ENCODE measurements at places on chromosomes 2 and 18.

- no peak for DNase-seq
Observed at GRCh38 chr2:105607920-105608504, 136.7 kb upstream of the NCK2 start.

- DNase-seq: no peak
Observed at GRCh38 chr2:158317642-158318041, 138.9 kb downstream of the CCDC148 start.

GRCh38 chr2:60882971-60883753 is 1.8 kb downstream of the REL start:
- DNase-seq: no peak

- no peak for DNase-seq
Observed at GRCh38 chr2:7497178-7497577, 580.0 kb downstream of the RNF144A start.

DNA sequence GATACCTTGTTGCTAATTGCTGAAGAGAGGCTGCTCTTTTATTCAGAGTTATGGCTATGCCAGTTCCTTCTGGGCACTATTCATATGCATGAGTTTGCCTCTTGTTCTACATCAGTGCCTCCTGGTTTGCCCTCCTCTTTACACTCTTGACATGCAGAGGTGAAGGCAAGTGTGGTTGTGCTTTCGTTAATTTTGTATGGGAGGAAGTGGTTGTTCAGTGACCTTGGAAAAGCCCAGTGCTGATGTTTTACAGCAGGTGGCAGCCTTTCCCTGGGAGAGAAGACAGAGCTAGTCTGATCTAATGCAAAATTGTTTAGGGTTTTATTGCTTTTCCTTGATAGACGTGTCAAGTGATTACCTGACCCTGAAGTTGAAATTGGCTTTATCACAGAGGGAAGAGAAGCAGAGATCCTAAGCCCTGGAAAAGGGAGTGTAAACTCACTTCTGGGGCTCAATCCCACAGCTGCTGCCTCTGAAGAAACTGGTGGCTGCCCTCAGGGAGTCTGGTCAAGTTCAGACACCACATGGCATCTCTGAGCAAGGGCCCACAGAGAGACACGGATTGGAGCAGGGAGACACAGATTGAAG is 30.5 kb upstream of the VPS54 start:
- peak; percentile 74 for DNase-seq

- no peak for DNase-seq
Observed at GRCh38 chr2:208234786-208235185, 20.1 kb downstream of the IDH1 start.

DNA sequence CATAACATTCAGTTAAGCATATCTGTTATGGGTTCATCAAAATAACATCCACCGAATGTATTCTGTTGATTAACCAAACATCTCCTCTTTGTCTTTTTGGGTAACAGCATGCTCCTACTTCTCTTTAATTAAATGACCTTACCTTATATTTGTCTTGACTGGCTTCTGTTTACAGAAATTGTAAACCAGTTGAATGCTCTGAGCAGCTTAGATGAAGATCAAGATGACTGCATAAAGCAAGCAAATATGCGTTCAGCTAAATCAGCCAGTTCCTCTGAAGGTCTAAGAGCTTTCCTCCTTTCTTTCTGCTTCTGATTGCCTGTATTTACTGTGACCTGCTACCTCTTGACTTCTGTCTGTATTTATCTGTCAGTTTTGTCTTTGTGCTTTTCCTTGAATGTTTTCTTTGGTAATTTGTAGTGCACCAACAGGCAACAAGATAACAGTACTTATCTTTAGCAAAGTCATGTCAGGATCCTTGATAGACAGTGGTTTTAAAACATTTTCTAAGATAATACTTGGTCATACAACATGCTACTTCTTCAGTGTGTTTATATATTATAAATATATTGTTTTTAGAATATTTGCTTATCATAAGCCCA is 152.8 kb downstream of the EHBP1 start:
- no peak for DNase-seq

GRCh38 chr2:13018490-13018889 is 301.8 kb downstream of the TRIB2 start:
- DNase-seq: no peak

- DNase-seq: no peak
Observed at GRCh38 chr2:108587621-108588020, 53.4 kb downstream of the LIMS1 start.

- DNase-seq: no peak
Observed at GRCh38 chr2:69483696-69484095, 46.5 kb upstream of the NFU1 start.

DNA sequence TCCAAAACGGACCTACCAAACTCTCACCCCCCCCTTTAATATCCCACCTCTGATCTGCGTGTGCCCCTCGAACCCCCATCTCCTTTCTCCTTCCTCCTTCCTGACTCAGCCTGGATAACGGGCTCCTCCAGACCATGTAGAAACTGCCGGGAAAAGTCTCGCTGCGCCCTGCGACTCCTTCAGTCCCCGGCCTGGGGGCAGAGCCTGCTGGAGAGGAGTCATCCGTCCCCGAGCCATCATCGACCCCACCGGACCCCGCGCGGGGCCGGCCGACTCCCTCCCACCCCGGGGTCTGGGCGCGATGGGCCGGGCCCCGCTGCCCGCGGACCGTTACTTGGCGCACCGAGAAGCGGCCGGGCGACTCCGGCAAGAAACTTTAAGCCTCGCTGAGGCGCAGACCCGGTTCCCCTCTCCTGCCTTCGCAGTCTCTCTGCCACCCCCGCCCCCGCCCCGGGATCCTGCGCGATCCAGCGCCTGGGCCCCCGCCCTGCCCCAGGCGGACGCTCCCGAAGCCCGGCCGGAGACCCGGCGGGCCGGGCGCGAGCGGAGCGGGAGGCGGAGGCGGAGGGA is 3.4 kb downstream of the ZEB2 start:
- no peak for DNase-seq

GRCh38 chr2:181995289-181995688 is 9.6 kb downstream of the PPP1R1C start:
- DNase-seq: no peak

DNA sequence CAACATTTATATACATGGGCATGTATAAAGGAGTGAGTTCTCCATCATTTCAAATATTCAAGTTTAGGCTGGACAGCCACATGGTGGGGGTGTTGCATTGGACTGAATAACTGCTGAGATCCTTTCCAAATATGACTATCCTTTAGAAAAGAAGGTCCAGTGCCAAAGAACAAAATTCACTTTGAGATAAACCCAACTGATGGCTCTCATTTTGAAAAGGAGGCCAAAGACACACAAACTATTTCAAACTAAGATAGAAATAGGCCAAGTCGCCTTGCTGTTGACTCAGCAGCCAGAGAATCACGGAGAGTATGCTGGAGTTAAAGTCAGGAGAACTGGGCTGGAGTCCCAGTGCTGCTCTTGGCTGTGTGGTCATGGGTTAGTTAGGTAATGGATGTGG is 204.5 kb upstream of the LRATD1 start:
- no peak for DNase-seq

- no peak for DNase-seq
Observed at GRCh38 chr2:160431441-160431840, 62.2 kb downstream of the RBMS1 start.

- no peak for DNase-seq
Observed at GRCh38 chr2:75342504-75343175, 143.3 kb upstream of the TACR1 start.

GRCh38 chr18:31241900-31242409 is 76.0 kb upstream of the DSG1 start:
- no peak for DNase-seq

- DNase-seq: no peak
Observed at GRCh38 chr2:83113953-83114352, 1345.1 kb downstream of the SUCLG1 start.

GRCh38 chr2:168986398-168986943 is 44.7 kb downstream of the ABCB11 start:
- no peak for DNase-seq

DNA sequence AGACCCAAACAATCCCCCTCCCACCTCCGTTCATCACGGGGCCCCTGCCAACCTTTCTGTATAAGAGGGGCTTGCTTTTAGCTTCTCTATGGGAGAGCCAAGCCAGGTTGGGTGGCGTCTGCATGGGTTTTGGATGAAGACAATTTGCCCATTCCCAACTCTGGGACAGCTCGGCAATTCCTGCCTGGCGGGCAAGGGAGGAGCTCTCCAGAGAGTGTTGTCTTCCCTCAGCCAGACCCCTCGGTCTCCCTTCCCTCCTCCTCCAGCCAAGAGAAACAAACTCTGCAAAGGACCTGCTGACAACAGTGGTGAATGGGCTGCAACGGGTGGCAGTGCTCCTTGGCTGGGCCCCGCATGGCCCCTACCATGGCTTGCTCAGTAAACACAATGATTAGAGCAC is 267.2 kb upstream of the HDAC4 start:
- DNase-seq: no peak

DNA sequence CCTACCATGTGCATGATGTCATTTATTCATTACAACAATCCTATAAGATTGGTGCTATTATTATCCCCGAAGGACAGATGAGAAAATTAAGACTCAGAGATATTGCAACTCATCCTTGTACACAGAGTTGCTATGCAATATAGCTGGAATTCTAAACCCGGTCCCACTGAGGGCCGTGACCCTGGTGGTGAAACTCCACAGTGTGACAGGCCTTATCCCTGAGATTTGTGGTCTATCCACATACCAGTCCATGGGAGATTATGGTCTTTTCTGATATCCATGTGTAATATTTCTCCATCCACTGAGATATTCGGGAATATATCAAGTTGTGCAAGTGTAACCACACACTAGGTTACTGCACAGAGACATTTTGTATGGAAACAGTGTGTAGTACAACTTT is 305.2 kb downstream of the TXNL1 start:
- DNase-seq: no peak

All from NCI-H187 (cell line).